ENCODE measurements at places on chromosomes 3 and 15.
A peak's percentile ranks its signal among the peaks of the same experiment; 100 is the strongest.

DNA sequence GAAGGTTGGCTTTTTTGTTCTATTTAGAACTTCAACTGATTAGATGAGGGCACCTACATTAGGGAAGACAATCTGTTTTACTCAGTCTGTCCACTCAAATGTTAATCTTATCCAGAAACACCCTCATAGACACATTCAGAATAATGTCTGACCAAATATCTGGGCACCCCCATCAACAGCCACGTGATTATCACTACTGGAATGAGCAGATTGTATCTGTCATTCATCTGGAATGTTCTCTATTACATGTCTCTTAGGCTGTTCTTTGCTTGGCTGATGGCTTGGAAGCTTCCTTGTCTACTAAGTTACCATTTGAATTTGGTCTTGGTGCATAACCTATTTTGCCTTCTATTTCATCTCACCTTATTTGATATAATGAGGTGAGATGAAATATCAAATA, 15.7 kb upstream of the LRRC58 start:
- DNase-seq: no peak

DNA sequence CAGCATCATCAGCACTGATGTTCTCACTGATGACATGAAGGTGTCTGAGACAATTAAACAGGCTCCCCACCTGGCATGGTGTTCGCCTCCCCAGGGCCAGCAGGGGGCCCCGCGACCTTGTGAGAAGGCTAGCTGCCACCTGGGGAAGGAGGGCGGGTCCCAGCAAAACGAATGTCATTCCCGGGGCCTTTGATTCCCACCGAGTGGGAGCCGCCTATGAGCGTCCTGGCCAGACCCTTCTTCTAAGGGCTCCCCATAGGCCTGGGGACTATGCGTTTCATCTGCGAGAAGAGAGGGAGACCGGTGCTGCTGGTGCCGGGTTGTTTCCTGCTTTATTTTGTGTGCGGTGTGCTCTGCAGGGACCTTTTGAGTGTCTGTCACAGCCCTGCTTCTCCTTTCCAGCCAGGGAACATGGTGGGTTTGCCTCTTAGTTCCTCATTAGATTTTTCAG, 20.5 kb upstream of the MINDY4B start:
- DNase-seq: peak; percentile 54

DNA sequence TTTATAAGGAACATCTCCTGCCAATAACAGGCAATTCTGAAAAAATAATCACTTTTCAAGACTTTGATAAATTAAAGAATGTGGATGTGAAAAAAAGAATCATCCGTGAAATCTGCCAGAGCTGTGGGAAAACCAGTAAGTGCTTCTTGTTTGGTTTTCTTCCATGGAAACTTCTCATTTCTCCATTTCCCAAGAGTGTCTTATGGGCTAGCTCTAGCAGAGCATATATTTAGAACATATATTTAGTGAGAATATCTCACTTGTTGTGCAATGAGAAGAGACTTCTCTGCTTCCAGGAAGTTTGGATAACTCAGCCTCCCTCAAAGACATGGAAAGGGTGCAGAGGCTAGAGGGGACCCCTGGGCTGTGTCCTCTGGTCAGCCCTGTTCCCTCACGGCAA, 49.9 kb downstream of the COL6A5 start:
- DNase-seq: no peak

GRCh38 chr3:72957297-72957696, 39.3 kb upstream of the PPP4R2 start:
- no peak for DNase-seq

- no peak for DNase-seq
Measured at GRCh38 chr15:80758130-80758745, 20.9 kb upstream of the CEMIP start.

- no peak for DNase-seq
Measured at GRCh38 chr3:156760333-156760732, 65.8 kb upstream of the LEKR1 start.

DNA sequence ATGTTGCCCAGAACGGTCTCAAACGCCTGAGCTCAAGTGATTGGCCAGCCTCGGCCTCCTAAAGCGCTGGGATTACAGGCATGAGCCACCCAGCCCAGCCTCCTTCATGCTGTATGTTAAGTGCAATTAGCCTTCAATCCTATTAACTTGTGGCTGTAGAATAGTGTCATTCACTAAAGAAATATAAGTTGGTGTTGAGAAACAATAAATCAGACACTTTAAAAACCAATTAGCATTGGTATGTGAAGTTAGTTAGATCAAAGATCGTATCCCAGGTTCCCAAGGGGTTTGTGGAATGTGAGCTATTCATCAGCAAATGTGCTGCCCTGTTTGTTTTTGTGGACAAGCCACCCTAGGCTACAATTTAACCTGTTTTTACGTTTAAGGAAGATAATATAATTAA, 11.0 kb upstream of the PIK3CB start:
- DNase-seq: peak; percentile 41

Measured in right kidney (tissue), 9 donors.